Gastrocnemius medialis (tissue), 4 donors: ENCODE measurements at places on chromosomes 2 and 18. TPM values are rescaled to one million over a fixed set of nuclear protein-coding genes. Genes with fewer than 3 reads are reported as not detected.

DNA sequence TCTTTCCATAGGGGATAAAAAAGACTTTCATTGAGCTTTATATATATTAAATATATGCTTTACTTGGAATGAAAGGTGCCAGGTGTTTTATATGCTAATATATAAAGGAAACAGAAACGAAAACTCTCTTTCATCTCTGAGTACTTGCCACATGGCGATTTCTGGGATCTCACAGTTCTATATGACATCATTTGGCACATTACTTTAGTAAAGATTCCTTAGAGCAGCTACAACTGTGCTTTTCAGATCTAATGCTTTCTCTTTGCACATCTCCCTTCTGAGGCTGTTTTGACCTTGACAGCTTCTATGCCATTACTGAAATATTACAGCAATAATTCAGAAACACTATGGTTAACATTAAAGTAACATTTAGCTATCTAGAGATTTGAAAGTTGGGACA lies 1082.9 kb upstream of the CDH2 start:
- H3K4me1 ChIP-seq = no peaks in the 10 kb centered on the region
- DNase-seq = no peak
- H3K36me3 ChIP-seq = no peaks in the 10 kb centered on the region
- H3K4me3 ChIP-seq = no peak overlapping the region
- no peaks in the 10 kb centered on the region for H3K27me3 ChIP-seq

GRCh38 chr2:109545828-109546713 lies 67.7 kb downstream of the SEPTIN10 start:
- H3K4me1 ChIP-seq = no peaks in the 10 kb centered on the region
- H3K36me3 ChIP-seq = no peaks in the 10 kb centered on the region
- no peak overlapping the region for H3K4me3 ChIP-seq

DNA sequence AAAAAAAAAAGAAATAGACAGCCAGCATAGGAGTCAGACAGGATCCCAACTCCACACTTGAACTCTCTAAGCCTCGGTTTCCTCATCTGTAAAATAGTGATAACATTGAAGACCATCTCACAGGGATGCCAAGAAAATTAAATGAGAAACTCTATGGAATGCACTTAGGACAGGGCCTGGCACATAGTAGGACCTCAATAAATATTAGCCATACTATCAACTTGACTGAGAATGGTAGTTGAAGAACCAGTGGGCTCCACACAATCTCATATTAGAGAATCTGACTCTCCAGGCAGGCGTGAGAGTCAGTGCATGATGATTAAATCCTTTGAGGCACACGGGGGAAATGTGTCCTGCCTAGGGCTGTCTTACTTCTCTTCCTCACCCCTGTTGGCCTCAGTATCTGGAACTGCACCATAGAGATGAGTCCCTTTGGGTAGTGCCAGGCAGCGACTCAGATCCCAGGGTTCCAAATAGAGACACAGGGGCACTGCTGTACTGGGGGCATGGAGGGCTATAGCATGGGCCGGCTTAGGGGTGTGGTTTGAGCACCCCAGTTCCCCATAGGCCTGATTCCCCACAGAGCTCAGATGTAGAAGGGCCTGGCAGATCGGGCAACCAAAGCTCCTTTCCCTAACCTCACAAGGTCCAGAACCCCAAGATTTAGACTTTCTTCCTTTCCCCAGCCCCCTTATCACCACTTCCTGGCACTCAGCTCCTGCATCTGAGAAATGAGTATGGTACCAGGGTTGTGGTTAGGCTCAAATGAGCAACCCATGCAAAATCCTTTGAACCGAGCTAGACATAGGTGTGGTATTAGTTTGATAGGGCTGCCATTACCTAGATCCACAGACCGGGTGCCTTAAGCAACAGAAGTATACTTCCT lies 51.3 kb upstream of the CAB39 start:
- H3K4me3 ChIP-seq = no peak overlapping the region
- no peaks in the 10 kb centered on the region for H3K27me3 ChIP-seq
- H3K4me1 ChIP-seq = peaks cover 26% of the 10 kb centered on the region
- DNase-seq = no peak
- H3K36me3 ChIP-seq = no peaks in the 10 kb centered on the region

GRCh38 chr18:76827205-76828200 lies 5.1 kb downstream of the ZNF236 start:
- no peak overlapping the region for H3K27ac ChIP-seq
- H3K36me3 ChIP-seq = no peaks in the 10 kb centered on the region
- H3K4me1 ChIP-seq = peaks cover 12% of the 10 kb centered on the region
- H3K27me3 ChIP-seq = no peaks in the 10 kb centered on the region
- no peak overlapping the region for H3K4me3 ChIP-seq

GRCh38 chr18:1292167-1292566 lies 387.5 kb downstream of the ADCYAP1 start:
- H3K4me1 ChIP-seq = no peaks in the 10 kb centered on the region
- no peak for DNase-seq
- no peaks in the 10 kb centered on the region for H3K27me3 ChIP-seq

- H3K36me3 ChIP-seq = no peaks in the 10 kb centered on the region
- no peak overlapping the region for H3K27ac ChIP-seq
- no peak overlapping the region for H3K4me3 ChIP-seq
- H3K4me1 ChIP-seq = no peaks in the 10 kb centered on the region
- H3K27me3 ChIP-seq = no peaks in the 10 kb centered on the region
These were observed 325.5 kb downstream of the LRP1B start for GRCh38 chr2:141805302-141805701.

DNA sequence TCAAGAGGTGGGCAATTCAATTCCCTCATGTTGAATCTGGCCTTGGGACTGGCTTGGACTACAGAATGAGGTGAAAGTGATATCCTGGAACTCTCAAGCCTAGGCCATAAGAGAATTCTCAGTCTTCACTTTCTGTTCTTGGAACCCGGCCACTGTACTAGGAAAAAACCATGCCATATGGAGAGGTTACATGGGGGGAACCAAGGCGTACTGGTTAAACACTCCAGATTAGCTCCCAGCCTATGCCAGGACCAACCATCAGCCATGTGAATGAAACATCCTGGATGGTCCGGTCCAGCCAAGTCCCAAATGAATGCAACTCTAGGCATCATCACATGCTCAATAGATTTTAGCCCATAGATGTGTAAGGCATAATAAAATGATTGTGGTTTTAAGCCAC lies 56.4 kb downstream of the ZNF385B start:
- H3K4me3 ChIP-seq = no peak overlapping the region
- H3K36me3 ChIP-seq = no peaks in the 10 kb centered on the region
- no peak overlapping the region for H3K27ac ChIP-seq
- no peaks in the 10 kb centered on the region for H3K27me3 ChIP-seq

GRCh38 chr2:41899189-41899588 lies 148.6 kb upstream of the PKDCC start:
- no peak overlapping the region for H3K27ac ChIP-seq
- no peak for DNase-seq
- no peak overlapping the region for H3K4me3 ChIP-seq
- H3K27me3 ChIP-seq = no peaks in the 10 kb centered on the region
- no peaks in the 10 kb centered on the region for H3K36me3 ChIP-seq

GRCh38 chr2:133690780-133691179 lies 122.5 kb upstream of the NCKAP5 start:
- no peaks in the 10 kb centered on the region for H3K27me3 ChIP-seq
- H3K4me3 ChIP-seq = no peak overlapping the region
- no peak overlapping the region for H3K27ac ChIP-seq
- H3K4me1 ChIP-seq = no peaks in the 10 kb centered on the region
- no peak for DNase-seq

GRCh38 chr2:231429901-231430300 lies 34.4 kb downstream of the NCL start:
- H3K27me3 ChIP-seq = no peaks in the 10 kb centered on the region
- H3K36me3 ChIP-seq = no peaks in the 10 kb centered on the region
- no peaks in the 10 kb centered on the region for H3K4me1 ChIP-seq
- no peak overlapping the region for H3K27ac ChIP-seq

- H3K4me1 ChIP-seq = no peaks in the 10 kb centered on the region
- H3K27ac ChIP-seq = no peak overlapping the region
- no peaks in the 10 kb centered on the region for H3K27me3 ChIP-seq
- DNase-seq = no peak
These were observed 86.4 kb upstream of the RGPD4 start for GRCh38 chr2:107740300-107740699.

GRCh38 chr2:224466304-224466895 lies 64.5 kb upstream of the FAM124B start:
- H3K27ac ChIP-seq = no peak overlapping the region
- H3K4me3 ChIP-seq = no peak overlapping the region
- DNase-seq = no peak
- no peaks in the 10 kb centered on the region for H3K36me3 ChIP-seq
- peaks cover under 1% of the 10 kb centered on the region for H3K4me1 ChIP-seq
- no peaks in the 10 kb centered on the region for H3K27me3 ChIP-seq

DNA sequence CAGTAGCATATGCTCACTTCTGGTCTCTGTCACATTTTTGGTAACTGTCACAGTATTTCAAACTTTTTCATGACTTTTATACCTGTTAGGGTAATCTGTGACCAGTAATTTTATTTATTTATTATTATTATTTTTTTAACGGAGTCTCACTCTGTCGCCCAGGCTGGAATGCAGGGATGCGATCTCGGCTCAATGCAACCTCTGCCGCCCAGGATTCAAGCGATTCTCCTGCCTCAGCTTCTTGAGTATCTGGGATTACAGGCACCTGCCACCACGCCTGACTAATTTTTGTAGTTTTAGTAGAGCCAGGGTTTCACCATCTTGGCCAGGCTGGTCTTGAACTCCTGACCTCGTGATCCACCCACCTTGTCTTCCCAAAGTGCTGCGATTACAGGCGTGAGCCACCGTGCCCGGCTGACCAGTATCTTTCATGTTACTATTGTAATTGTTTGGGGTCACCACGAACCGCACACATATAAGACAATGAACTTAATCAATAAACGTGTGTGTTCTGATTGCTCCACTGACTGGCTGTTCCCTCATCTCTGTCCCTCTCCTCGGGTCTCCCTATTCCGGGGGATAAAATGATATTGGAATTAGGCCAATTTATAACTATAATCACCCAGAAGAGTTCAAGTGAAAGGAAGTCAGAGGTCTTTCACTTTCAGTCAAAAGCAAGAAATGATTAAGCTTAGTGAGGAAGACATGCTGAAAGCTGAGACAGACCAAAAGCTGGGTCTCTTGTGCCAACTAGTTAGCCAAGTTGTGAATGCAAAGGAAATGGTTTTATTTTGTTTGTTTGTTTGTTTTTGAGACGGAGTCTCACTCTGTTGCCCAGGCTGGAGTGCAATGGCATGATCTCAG lies 22.9 kb downstream of the TGIF1 start:
- no peaks in the 10 kb centered on the region for H3K4me1 ChIP-seq
- H3K27me3 ChIP-seq = no peaks in the 10 kb centered on the region
- no peak overlapping the region for H3K27ac ChIP-seq
- DNase-seq = no peak

GRCh38 chr2:120255986-120256650 lies 3.5 kb downstream of the RALB start:
- H3K4me3 ChIP-seq = no peak overlapping the region
- H3K27me3 ChIP-seq = no peaks in the 10 kb centered on the region
- no peaks in the 10 kb centered on the region for H3K36me3 ChIP-seq

DNA sequence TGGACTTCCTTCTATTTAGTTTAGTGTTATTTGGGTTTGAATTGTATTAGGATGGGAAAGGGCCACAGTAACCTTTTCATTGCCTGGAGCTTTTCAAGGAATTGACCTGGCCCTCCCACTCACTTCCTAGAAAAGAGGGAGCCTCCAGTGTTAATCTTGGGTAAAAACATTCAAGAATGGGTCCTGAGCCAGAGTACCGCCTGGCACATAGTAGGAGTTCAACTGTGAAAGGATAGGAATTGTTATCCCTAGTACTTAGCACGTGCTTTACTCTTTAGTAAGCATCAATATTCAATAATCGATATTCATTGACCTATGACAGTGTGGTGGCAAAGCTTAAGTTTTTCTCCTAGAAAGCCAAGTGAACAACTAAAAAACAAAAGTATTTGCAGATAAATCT lies 179.9 kb downstream of the IRS1 start:
- peaks cover 11% of the 10 kb centered on the region for H3K4me1 ChIP-seq
- H3K27me3 ChIP-seq = no peaks in the 10 kb centered on the region
- no peak for DNase-seq
- no peak overlapping the region for H3K4me3 ChIP-seq
- H3K27ac ChIP-seq = no peak overlapping the region
- H3K36me3 ChIP-seq = no peaks in the 10 kb centered on the region

DNA sequence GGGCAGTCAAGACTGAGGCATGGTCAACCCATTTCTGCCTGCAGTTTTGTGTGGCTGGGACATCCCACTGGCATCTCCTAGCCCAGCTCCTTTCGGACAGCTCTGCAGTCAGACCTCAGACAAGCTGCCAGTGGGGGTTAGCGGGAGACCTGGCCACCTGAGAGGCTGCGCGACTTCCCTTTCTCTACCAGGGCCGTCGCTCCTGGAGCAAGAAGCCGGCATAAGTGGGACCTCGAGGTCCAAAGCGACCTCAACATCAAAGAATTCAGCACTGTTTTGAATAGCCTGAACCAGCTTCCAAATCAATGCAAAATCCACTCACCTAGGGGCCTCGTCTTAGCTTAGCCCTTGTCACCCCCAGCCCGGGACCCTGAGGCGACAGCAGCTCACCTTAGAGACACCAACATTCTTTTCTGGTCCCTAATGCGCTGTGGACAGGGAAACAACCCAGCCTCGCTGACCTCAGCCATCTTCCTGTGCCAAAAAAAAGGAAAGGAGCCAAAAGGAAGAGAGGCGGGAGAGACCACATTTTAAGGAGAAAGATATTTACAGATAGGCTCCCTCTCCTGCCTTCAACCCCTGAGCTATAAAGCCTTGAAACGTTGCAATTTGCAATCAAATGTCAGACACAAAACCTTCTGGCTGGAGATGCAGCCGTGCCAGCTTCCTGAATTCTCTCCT lies 81.2 kb downstream of the GFPT1 start:
- H3K27me3 ChIP-seq = peaks cover 33% of the 10 kb centered on the region
- H3K4me1 ChIP-seq = peaks cover 12% of the 10 kb centered on the region
- peak overlapping the region; percentile 58 for H3K4me3 ChIP-seq
- DNase-seq = no peak
- H3K27ac ChIP-seq = peak overlapping the region; percentile 14
- no peaks in the 10 kb centered on the region for H3K36me3 ChIP-seq

GRCh38 chr2:61993422-61994024 lies 88.0 kb downstream of the COMMD1 start:
- no peaks in the 10 kb centered on the region for H3K27me3 ChIP-seq
- no peak overlapping the region for H3K4me3 ChIP-seq
- peaks cover 3% of the 10 kb centered on the region for H3K4me1 ChIP-seq
- H3K36me3 ChIP-seq = no peaks in the 10 kb centered on the region
- DNase-seq = no peak

DNA sequence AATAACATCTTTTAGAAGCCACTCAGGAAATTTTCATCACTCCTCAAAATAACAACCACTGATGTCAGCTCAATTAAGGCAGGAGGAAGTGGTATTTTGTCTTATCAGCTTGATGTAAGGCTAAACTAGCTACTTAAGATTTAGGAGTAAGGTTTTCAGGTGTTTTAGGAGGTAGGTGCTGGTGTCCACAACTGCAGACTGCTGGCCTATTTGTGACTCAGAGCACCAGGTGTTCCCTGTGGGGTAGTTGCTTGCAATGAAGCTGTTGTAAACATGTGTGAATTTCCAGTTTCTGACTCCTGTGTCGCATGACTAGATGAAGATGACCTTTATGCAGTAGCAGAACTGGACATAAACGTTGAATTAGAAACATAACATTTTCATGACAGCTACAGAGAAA lies 164.2 kb downstream of the THSD7B start:
- no peak overlapping the region for H3K4me3 ChIP-seq
- no peak for DNase-seq
- no peaks in the 10 kb centered on the region for H3K27me3 ChIP-seq

Gene CCDC68
- total RNA-seq = 2.4 TPM

Gene FEZ2
- total RNA-seq = 114 TPM

Gene LOXHD1
- not detected for total RNA-seq

Gene METAP1D
- 4.3 TPM for total RNA-seq

Gene VWC2L
- total RNA-seq = not detected

Gene KCNE4
- 6.1 TPM for total RNA-seq

Gene ABHD1
- total RNA-seq = 1.3 TPM

Gene PRKAG3
- 54.6 TPM for total RNA-seq

Gene NXPH2
- total RNA-seq = not detected

Gene BCL11A
- total RNA-seq = 1.0 TPM

Gene PTH2R
- not detected for total RNA-seq

Gene IL1RL2
- total RNA-seq = not detected

Gene LYPD6B
- not detected for total RNA-seq
